ENCODE measurements at places on chromosomes 4 and X. TPM values are rescaled to one million over a fixed set of nuclear protein-coding genes. Genes with fewer than 3 reads are reported as not detected.

The TXLNG gene
- polyA plus RNA-seq, result 4.6 TPM

The NAP1L2 gene
- polyA plus RNA-seq, result 8.6 TPM

The DCAF8L2 gene
- polyA plus RNA-seq, result not detected

The PITX2 gene
- polyA plus RNA-seq, result 0.57 TPM

The TMPRSS11D gene
- polyA plus RNA-seq, result not detected

The FATE1 gene
- 0.23 TPM for polyA plus RNA-seq

The TSPAN5 gene
- 1.2 TPM for polyA plus RNA-seq

The FDCSP gene
- polyA plus RNA-seq, result not detected

The FAT1 gene
- 29.7 TPM for polyA plus RNA-seq

The ARAP2 gene
- polyA plus RNA-seq, result 0.72 TPM

The PIR gene
- polyA plus RNA-seq, result 15.9 TPM

The TLR6 gene
- polyA plus RNA-seq, result 0.20 TPM

The TEX13C gene
- polyA plus RNA-seq, result not detected

The PAGE2 gene
- not detected for polyA plus RNA-seq

The MAOA gene
- 48.6 TPM for polyA plus RNA-seq

The GYPE gene
- 1.1 TPM for polyA plus RNA-seq

The SSX2 gene
- polyA plus RNA-seq, result not detected

The SLC4A4 gene
- 7.0 TPM for polyA plus RNA-seq

The MPC1L gene
- polyA plus RNA-seq, result not detected

The ADGRL3 gene
- 0.52 TPM for polyA plus RNA-seq

The ZCCHC12 gene
- polyA plus RNA-seq, result 0.05 TPM

The STOX2 gene
- 2.5 TPM for polyA plus RNA-seq

The PDE5A gene
- polyA plus RNA-seq, result 2.8 TPM

The DNAAF6 gene
- polyA plus RNA-seq, result not detected

The UBE2D3 gene
- 157 TPM for polyA plus RNA-seq
